ENCODE measurements at places on chromosomes 3 and 15.

- no peak for DNase-seq
These were observed 17.6 kb upstream of the ACTL6A start for GRCh38 chr3:179544981-179545645.

DNA sequence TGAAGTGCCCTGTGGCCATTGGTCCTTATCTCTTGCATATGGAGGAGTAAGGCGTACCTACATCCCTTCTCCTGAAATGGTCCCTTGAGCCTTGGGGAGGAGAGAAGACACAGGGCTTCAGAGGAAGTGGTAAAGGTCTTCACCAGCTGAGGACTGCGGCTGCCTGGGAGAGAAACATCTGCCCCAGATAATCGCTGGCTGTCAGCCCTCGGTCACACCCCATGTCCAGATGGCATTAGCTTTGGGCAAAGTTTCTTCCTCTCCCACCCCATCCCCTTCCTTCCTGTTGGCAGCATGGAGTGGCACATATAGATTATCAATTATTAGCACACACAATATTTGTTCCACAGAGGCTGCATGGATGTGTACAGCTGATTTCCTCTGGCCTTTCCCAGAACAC, 61.6 kb downstream of the LRTM1 start:
- DNase-seq = no peak

- no peak for DNase-seq
These were observed 444.6 kb downstream of the GRM7 start for GRCh38 chr3:7305561-7305960.

DNA sequence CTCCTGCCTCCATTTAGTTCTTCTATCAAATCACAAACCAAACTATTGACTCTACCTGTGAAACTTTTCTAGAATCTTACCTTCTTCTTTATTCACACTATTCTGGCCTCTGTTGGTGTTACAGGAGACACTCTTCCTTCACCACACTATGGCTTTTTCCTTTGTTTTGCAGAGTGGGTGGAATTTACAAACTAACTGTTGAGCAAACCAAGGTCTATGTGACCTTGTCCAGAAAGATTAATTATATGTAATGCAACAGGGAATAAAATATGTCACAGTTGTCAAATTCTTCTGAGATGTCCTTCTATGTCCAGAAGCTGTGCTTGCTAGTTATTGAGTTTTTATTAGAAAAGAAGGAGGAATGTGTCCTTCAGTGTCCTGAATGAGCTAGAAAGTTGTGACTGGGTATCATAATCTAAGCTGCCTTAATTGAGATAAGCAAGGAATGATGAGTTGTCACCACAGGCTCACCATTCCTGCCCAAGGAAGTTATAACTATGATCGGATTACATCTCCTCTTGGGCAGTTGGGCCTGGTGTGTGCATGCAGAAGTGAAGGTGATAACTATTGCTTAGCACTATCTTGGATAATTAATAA, 21.7 kb downstream of the ARL14 start:
- no peak for DNase-seq

DNA sequence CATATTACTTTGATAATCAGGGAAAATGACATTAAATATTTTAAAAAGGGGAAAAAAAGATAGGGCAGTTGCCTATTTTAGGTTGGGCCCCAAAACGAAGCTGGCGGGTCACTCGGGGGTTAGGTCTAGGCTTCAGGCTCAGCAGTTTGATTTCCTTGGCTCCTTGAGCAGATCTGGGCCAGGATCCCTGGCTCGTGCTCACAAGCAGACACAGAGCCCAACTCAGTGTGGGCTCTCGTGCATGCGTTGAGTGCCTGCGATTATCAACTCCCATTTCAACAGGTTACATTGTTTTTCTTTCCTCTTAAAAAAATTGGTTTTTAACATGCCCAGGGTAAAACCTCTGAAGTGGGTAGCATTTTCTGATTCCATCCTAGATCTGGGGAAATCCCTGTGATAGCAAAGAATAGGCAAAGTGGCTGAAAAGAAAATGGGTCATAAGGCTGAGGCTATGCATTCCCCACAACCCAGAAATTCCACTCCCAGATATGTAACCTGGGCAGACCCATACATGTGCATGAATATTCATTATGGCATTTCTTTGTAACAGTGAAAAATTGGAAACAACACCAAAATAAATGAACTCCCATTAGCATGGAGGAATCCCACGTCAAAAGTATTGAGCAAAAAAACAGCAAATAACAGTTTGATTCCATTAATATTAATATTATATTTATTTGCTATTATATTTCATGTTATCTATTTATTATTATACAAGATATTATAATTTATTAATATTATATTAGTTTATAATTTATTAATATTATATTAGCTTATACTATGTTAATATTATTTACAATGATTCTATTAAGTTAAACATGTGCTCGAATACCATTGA, 27.8 kb downstream of the FAM43A start:
- DNase-seq = no peak

- DNase-seq = no peak
These were observed 491.8 kb downstream of the MECOM start for GRCh38 chr3:169171739-169172138.

DNA sequence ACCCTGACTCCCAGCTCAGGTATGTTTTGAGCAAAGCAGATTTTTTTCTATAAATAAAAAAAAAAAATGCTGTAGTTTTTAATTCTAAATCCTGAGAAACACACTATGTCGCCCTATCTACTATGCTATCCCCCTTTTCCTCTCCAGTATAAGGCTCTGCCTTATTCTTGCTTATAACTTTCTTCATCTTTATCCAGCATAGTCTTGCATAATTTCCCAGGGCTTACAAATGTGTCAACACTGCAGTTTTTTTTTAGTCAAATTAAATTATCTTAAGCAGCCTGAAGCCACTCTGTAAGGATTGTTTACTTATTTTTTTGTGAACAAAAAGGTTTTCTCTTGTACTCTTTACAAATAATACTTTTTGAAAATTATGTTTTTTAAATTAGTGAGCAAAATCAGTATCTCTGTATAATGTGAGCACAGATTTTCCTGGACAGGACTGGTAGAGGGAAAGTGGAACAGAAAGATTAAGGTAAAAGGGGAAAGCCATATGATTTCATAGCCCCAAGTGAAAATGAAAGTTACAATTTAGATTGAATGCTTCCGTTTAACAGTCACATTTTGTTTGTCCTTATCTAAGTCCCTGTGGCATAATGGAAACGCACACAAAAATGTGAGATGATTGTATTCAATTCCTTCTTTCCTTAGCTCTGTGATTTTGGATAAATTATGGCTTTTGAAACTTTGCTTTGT, 5.6 kb upstream of the PYDC2 start:
- no peak for DNase-seq

- no peak for DNase-seq
These were observed 63.7 kb upstream of the TPRG1 start for GRCh38 chr3:189108067-189108466.

DNA sequence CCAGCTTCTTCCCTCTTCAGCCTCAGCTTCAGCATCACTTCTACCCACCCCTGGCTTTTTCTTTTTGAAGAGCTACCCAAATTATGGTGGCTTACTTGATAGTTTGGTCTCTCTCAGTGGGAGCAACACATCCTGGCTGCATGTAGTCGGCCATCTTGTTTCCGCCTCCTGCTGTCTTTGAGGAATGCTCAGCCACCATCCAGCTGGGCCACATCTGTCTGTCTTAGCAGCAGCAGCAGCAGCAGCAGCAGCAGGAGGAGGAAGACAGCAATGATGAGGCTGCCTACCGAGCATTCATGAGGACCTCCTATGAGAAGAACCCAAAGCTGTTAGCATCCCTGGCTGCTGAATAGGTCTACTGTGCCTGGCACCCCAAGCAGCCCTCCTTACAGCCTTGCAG, 19.7 kb downstream of the IL16 start:
- DNase-seq = no peak

DNA sequence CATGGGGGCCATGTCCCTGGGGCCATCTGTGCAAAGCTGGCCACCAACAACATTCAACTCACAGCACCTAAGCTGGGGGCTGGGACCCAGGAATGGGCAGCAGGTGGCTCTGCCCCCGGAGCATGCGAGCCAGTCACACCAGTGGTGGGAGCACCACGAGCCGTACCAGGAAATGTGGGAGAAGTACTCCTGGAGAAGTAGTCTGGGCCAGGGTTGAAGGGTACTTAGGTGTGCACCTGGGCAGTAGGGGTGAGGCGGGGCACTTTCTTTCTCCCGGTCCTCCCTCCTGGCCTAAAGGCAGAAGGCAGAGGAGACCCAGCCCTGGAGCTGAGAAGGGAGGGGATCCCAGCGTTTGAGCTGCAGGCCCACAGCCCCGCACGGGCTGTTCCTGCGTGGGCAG, 94.2 kb downstream of the PLXNA1 start:
- no peak for DNase-seq

- no peak for DNase-seq
These were observed 66.0 kb downstream of the CMSS1 start for GRCh38 chr3:99883693-99884092.

DNA sequence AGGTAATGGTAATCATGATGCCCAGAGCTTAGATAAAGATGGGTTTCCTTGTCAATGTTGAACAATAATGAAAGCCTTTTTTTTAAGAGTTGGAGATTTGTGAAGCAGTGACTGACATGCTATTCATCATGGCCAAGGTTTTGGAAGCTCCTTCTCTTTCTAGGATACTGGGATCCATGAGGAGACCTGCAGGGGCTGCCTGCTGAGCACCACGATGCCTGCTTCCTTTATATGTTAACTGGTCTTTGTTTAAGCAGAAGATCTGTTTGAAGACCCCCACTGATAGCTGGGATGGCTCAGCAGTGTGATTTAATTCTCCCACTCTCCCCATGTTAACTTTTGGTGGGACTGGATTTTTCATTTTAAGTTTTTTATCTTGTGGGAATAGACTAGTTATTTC, 15.8 kb downstream of the RBP1 start:
- no peak for DNase-seq

DNA sequence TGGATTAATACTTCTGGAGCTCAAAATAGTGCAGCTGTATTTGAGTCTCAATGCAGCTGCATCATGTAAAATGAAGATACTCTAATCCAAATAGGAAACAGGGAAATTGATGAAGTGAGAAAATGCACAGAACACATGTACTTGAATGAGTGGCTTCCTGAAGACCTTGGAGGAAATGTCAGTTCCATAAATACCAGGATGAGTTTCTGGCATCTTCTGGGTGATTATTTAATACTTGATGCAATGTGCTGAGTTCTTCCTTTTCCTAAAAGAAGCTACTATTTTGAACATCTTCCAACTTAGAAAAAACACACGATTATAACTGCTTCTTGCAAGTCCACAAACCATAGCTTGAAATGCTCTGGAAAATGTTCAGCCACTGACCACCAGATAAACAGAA, 162.8 kb downstream of the SLC9A9 start:
- DNase-seq = no peak

DNA sequence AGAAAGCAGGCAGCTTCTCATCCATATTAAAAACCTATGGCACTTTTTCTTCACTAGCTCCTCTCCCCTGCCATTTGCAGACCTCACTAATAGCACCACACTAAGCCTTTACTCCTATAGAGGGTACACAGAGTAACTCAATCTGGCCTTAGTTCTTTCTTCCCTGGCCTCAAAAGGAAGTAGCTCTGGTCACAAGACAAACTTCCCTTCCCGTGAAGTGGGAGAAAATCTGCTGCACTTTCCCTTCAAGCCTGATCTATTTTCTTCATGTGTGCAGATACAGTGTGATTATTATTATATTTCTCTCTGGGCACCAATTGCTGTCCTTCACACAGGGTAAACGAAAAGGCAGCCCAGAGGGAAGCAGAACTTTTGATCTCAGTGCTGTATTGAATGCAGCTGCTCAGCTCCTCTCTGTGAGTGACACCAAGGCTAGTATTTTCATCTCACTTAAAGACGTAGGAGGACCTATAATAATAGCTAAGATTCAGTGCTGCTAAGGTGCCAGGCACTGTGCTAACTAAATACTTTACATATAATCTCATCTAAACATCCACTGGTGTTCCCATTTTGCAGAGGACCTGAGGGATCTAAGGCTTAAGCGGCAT, 61.9 kb upstream of the RASGRP1 start:
- DNase-seq = no peak

DNA sequence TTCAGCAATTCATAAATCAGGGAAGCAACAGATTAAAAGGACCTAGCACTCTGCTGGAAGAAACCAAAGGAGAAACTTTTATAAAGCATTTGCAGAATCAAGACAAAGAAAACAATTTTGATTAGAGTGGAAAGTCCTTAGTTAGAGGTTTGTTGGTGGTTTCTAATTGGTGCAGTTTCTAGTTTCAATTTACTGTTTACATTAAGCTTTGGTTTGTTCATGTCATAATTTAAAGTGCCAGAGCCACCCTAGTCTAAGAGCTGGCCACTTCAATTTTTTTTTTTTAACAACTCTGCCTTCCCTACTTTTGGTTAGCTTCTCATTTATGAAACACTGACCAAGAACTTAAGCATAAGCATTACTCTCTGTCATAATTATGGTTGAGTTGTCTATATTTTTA, 1428.2 kb upstream of the GBE1 start:
- DNase-seq = no peak

DNA sequence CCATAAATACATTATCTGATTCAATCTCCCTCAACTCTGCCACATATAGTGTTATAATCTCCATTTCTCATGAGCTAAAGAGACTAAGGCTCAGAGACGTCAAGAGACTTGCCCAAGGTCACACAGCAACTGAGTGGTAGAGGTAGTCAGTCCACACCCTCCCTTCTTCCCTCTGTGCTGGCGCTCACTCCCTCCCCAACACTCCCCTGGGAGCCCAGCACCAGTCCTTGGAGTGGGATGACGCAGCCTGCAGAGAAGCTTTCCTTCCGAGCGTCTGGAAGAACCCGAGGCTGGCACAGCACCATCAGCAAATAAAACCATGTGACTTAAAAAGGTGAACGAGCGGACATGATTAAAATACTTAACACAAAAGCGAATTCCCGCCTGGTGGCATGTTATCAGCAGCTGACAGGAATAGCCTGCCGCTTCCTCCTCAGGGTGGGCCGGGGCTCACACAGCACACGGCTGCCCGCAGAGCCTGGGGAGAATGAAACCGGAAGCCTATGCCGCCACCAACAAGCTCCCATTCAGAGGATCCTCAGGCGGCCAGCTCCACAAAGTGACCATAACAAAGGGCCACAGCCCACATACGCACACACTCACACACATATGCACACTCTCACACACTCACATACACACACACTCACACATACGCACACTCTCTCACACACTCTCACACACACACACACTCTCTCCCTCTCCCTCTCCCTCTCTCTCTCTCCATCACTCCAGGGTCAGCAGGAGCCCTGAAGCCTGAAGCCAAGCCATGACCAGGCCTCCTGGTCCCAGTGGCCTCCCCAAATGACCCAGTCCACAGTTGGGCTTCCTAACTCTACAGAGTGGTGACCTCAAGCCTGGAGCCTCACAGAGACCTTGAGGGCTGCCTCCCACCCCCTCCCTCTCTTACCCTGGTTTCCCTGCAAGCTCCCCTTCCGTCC, 120.5 kb downstream of the XXYLT1 start:
- DNase-seq = no peak

Measured in NCI-H345 (cell line).